Stimulated activated naive CD4-positive, alpha-beta T cell treated with Interleukin-2 at 50 U/mL for 16 hours (primary cell): ENCODE measurements at places on chromosomes 11 and 22.
A peak's percentile ranks its signal among the peaks of the same experiment; 100 is the strongest.

GRCh38 chr11:47973173-47973572, 7.2 kb upstream of the PTPRJ start:
- DNase-seq, result no peak

DNA sequence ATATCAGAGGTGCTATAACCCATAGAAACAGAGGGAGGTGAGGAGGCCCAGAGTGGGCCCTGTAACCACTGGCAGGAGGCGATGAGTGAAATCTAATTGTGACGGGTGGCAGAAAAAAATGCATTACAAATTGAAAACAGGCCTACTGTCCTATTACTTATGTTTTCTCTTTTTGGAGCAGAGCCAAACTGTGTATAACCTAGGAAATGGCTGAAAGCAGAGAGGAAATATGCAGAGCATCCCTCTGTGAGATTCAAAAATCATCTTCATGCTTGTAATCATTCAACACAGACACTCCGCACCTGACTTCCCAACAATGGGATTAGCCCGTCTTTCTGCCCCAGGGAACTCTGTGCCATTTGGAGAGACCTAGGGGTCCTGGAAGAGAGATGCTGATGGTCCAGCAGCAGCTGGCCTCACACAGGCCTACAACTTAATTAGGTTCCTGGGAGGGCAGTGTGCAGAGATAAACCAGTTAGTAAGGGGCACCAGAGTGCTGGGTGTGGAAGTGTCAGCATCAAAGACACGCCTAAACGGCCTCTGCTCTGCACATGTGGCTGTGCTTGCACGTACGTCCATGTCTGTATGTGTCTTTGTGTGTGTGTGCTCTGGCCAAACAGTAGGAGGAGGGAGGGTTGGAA, 41.8 kb downstream of the MAP6 start:
- no peak for DNase-seq

GRCh38 chr11:133343951-133344350, 188.3 kb downstream of the OPCML start:
- DNase-seq, result no peak

DNA sequence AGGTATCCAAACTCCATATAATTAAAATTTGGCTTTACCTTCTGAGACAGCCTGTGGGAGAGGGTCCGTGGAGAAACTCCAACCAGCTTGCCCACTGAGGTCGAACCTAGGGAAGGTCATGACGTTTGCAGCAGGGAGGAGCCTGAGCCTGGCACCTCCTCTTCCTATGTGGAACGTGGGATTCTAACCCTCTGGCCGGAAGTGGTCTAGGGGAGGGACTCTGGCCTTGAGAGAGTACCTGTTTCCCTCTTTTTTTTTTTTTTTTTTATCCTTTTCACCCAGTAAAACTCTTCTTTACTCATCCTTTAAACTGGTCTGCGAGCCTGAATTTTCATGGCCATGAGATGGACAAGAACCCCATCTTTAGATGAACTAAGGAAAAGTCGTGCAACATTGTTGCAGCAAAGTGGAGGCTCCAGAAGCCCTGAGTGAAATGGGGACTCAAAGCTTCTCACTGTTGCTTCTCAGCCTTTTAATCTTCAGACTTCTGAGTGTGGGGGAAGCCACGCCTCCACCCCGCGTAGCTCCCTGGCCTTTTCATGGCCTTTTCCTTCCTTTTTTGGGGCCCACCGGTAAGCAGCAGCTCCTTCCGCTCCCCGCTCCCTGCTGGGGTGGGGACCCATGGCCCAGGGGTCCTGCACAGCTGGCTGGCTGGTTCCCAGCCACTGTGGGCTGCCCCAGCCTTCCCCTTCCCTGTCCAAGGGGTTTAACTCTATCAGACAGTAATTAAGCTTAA, 1359.9 kb downstream of the LRRC4C start:
- DNase-seq, result no peak

DNA sequence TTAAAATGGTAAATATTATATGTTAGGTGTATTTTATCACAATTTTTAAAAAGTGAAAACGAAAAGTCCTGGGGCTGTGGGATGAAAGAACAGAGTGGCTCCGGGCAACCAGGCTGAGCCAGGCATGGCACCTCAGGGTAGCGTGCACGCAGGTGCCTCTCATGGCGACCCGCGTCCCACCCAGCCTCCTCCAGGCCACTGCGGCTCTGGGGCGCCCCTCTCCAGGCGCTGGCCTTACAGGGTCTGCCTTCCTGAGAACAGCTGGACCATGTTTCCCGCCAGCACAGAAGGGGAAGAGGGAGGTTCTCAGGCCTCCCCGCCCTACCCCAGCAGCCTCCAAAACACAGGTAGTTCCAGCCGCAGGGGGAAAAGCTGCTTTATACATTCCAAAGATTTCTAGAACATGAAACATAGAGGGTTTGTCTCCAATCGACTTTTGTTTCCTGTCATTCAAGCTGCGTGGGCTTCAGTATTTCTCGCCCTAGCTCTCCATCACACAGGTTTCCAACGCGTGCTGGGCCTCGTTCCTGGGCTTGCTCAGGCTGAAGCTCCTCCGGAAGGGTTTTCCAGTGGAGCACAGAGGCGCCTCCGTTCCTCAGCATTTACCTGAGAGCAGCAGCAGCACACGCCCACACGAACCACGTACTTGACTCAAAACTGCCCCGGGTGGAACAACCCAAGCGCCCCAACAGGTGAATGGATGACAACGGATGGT, 10.5 kb downstream of the EHD1 start:
- DNase-seq, result peak; percentile 28

DNA sequence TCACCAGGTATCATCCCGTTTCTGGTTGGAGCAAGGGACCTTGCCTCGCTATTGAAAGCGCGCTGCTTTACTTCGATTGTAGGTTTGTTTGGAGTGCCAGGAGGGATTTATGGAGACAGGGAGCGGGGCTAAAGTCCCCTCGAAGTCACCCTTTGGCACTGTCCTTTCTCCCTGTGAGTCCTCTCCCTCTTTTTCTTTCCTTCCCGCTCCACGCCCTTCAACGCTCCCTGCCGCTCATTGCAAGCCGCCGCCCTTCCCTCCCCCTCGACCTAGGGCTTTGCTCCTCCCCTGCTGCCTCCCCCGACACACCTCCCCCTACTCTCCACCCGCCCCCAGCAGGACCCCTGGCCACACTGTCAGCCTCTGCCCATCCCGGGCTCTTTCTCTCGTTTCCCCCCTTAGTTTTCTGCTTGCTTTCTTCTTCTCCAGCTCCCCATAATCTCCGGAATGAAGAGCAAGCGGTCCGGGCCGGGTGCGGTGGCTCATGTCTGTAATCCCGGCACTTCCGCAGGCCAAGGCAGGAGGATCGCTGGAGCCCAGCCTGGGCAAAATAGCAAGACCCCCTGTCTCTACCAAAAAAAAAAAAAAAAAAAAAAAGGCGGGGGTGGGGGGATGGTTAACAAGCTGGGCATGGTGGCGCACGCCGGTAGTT, 41.0 kb downstream of the AHNAK start:
- DNase-seq, result no peak

GRCh38 chr11:114845766-114846415, 167.6 kb downstream of the NXPE2 start:
- DNase-seq, result no peak

DNA sequence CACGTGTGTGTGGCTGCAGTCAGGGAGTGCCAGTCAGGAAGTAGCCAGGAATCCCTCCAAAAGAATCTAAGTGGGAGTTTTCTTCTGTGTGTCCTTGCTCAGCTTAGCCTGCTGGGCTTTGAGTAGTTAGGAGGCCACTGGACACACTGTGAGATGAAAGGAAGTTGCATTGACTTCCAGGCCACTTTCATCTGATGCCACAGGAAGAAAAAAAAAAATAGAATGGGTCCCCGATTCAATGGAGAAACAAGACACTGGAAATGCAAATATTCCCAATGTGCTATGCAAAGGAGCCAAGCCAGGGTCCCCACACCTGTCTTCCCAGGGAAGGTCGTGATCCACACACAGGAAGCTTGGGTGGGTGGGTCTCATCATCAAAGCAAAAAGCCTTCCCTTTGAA, 95.6 kb upstream of the E2F8 start:
- no peak for DNase-seq

GRCh38 chr22:49270595-49271368, 556.9 kb downstream of the BRD1 start:
- DNase-seq, result no peak

DNA sequence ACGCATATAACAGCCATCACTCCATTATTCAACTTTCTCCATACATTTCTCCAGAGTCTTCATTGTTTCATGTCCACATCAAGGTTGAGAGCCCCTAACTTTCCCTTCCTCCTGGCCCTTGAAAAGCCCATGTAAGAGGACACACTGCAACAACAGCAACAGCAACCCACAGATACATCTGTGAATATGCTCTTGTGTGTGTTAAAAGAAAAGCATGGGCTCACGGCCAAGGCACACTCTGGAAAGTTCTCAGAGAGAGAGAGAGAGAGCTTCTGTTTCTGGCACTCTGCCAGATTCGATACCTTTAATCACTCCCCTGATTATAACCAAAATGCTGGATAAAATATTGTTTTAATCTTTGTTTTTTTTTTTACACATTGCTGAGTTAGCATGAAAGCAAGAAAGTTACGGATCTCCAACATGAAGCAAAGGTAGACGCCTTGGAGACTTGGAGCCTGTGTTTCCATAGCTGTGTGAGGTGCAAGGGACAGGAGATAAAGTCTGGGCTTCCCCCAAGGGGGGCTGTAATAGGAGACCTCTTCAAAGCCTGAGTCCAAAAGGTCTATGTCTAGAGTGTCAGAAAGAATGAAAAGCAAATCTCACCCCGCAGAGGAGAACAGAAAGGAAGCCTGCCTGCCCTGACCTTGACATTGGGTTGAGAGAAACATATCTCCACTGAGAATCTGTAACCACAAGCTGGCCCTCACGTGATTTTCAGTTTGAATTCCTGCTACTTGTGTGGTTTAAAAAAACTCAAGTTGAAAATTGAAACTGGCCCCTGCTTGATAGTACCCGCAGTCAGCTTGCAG, 33.7 kb upstream of the MPPED1 start:
- DNase-seq, result no peak

DNA sequence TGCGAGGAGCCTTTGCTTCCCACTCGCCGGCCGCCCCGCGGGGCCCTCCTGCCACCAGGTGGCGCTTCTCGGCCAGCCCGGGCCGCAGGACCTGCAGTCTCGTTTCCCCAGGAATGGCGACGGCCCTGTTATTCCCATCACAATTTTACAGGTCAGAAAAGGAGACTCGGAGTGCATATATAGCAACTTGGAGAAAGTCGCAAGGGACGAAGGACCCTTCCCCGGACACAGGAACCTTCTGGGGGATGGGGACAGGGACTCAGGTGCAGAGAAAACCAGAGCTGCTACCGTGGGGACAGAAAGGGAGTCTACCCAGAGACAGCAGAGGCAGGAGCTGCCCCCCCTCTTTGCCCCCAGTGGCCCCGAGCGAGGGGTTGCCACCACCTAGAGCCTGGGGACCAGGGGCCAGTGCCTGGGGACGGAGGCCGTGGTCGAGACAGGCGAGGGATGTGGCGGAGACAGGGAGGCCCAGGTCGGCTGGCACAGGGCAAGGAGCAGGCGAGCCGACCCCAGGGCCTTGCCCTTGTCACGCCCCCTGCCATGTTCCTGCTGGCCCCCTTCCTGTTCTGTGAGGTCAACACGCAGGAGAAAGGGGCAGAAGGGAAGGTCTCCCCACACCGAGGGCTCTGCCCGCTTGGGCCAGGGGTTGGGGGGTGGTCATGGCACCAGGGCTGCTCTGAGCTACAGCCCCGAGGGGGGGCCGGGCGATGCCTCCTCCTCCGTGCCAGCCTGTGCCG, 3.5 kb upstream of the KRTAP5-6 start:
- peak; percentile 57 for DNase-seq

GRCh38 chr11:118314988-118315411, 10.5 kb downstream of the CD3E start:
- DNase-seq, result no peak

GRCh38 chr11:23123753-23124152, 263.5 kb upstream of the CCDC179 start:
- DNase-seq, result no peak

GRCh38 chr11:1486054-1486825, at the start of gene MOB2:
MOB2 (minus strand) TSS chr11:1486779; CDS start chr11:1486556, 223 bp downstream.
- no peak for DNase-seq

GRCh38 chr11:69173925-69174581, 18.3 kb downstream of the SMIM38 start:
- no peak for DNase-seq

- DNase-seq, result no peak
Observed at GRCh38 chr22:27545085-27545484, 256.5 kb downstream of the MN1 start.

DNA sequence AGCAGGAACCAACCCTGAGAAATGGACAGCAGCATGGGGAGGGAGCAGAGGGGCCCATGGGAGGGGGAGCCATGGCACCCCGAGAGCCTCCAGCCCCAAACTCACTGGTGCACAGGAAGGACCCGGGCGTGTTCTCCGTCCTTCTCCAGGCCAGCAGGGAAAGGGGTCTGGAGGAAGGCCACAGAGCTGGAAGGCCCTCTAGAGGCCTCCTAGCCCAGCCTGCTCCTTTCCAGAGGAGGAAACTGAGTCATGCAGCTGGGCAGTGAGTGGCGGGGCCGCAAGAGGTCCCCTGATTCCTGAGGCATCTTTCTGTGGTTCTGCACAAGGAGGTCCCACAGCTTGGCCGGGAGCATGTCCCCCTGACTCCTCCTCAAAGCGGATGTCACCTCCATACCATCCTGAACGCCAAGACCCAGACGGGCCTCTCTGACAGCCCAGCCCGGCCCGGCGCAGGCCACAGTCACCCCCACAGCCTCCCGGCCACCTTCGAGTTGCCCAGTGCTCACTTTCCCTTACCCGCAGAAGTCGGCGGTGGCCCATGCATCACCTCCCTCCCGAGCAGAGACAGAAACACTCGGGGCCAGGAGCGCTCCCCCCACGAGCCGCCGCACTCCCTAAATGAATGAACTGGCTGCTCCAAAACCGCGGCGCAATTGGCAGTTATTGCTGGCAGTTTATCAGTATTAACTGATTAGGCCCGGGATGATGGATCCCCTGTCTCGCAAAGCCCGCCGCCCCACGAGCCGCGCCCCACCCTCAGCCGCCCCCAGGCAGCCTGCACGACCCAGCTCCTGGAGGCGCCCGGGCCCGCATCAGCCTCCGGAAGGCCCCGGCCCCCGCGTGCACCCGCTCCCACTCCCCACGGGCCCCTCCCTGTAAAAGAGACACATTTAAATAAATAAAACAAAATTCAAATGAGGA, 272.5 kb downstream of the BUD13 start:
- no peak for DNase-seq

- peak; percentile 24 for DNase-seq
Observed at GRCh38 chr11:8033305-8034105, 46.4 kb downstream of the EIF3F start.

DNA sequence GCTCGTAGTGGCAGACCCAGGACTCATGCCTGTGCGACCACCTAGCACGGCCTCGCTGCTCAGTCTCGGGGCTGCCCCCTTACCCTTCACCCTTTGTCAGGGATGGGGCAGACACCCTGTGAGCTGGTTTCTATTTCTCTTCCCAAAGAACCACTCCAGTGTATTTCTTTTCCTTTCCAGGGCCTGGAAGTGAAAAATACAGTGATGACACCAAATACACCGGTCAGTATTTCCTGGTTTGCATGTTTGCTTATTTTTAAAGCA, 13.7 kb downstream of the TMEM121B start:
- no peak for DNase-seq

DNA sequence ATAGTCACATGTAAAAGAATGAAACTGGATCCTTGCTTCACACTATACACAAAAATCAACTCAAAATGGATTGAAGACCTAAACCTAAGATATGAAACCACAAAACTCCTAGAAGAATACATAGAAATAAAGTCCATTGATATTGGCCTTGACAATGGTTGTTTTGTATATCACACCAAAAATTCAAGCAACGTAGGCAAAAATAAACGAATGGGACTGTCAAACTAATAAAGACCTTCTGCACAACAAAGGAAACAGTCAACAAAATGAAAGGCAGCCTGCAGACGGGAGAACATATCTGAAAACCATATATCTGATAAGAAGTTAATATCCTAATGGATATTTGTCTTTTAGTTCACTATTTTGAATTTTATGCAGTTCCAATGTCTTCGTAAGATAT, 292.3 kb upstream of the CNTN5 start:
- DNase-seq, result no peak

GRCh38 chr11:72189455-72190250, 2.3 kb upstream of the FOLR1 start:
- DNase-seq, result no peak
